ENCODE measurements at places on chromosomes 3 and 15.

- no peak for DNase-seq
Observed at GRCh38 chr3:169597083-169597609, 66.4 kb downstream of the MECOM start.

- no peak for DNase-seq
Observed at GRCh38 chr3:12884186-12884680, 42.9 kb upstream of the RPL32 start.

- DNase-seq, result no peak
Observed at GRCh38 chr15:101349047-101349951, 54.3 kb upstream of the SNRPA1 start.

- DNase-seq, result no peak
Observed at GRCh38 chr3:100030346-100030745, 84.0 kb downstream of the FILIP1L start.

DNA sequence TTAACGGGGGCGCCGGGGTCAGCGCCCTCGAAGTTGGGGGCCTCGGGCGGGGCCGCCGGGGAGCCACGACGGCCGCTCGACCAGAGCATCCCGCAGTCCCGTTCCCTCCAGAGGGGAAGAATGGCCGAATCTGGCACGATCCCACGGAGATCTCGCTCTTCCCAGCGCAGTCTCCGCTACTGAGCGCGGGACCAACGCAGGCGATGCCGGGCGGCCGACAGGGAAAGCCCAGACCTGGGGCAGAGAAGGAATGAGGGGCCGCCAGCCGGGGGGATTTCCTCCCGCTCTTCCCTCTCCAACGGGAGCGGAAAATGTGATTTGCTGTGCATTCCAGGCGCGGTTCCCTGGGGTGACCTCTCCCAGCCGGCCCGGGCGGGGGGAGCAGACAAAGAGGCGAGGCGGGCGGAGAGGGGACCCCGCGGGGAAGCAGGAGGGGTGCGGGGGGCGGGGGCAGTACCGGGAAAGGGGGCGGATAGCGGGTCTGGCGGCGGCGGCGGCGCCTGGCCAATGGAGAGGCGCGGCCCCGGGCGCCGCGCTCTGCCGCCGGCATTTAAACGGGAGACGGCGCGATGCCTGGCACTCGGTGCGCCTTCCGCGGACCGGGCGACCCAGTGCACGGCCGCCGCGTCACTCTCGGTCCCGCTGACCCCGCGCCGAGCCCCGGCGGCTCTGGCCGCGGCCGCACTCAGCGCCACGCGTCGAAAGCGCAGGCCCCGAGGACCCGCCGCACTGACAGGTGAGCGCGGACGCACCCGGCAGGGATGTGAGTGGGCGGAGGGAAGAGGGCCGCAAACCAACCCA lies at the start of gene GREM1:
Gene GREM1 (plus strand): TSS at position 579 of the 801 bp plus-strand sequence. CDS start 12,687 bp downstream, outside the sequence.
- DNase-seq, result no peak

- no peak for DNase-seq
Observed at GRCh38 chr3:12513694-12514446, 29.6 kb downstream of the TSEN2 start.

DNA sequence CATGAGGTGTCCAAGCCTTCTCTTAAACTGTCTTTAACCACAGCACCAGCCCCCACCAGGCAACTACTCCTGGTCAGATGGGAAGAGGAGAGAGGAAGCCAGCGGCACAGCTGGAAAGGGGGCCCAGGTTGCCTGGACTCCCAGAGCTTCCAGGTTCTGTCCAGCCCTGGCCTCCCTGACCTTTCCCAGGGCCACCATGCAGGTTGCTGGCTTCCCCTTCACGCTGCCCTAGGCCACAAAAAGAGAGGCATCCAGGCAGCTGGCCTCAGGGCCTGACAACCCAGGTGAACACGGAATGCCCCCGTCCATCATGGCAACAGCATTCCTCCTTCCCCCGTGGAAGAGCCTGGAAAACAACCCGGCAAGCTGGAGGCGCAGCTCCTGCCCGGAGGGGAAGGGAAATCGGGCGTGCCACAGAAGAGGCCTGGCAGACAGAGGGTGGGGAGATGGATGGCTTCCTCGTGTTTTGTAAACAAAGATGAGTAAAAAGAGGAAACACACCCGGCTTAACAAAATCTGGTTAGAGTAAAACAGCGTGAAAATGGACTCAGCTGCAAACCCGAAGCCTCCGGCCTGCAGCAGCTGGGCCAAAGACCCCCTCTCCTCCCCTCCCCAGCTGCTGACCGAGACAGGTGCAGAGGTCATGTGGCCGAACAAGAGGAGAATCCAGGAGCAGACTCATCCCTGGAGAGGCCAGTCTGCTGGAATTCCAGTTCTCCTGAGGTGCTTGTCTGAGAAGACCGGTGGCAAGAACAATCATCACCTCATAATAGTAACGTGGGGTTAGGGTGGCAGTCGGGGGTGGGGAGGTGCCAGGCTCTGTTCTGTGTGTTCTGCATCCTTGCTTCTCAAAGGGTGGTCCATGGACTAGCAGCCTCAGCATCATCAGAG lies 15.5 kb downstream of the BMF start:
- DNase-seq, result no peak

DNA sequence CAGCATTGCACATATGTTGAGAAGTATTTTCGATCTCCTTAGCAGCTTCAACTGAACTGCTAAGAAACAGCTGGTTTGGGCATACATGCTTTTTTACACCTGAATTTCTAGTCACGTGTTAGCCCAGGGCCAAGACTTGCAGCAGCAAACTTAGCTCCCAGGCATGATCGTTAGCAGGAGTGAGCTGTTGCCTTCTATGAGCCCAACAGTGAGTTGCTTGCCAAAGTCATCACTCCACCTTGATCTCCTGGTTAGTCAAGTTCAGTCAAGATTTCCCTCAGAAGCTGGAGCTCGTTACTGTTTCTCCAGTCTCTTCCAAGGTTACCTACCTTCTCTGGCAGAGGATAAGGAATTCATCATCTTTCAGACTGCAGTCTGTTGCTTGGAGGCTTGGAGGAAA lies 100.4 kb upstream of the SEMA6D start:
- DNase-seq, result no peak

GRCh38 chr3:126284258-126284904 lies 72.8 kb downstream of the KLF15 start:
- DNase-seq, result no peak
